Non-pigmented ciliary epithelial cell (primary cell): ENCODE measurements at places on chromosomes 2 and 18.

- no peak for DNase-seq
Observed at GRCh38 chr18:52342456-52342855, 2.5 kb downstream of the DCC start.

GRCh38 chr18:47767699-47768098, 162.8 kb downstream of the SMAD2 start:
- no peak for DNase-seq

DNA sequence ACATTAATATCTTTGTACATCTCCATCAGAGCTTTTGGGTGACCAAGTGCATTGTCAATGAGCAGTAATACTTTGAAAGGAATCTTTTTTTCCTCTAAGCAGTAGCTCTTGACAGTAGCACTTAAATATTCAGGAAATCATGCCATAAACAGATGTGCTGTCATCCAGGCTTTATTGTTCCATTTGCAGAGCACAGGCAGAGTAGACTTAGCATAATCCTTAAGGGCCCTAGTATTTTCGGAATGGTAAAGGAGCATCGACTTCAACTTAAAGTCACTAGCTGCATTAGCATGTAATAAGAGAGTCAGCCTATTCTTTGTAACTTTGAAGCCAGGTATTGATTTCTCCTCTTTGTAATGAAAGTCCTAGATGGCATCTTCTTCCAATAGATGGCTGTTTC, 121.8 kb upstream of the CWC22 start:
- DNase-seq = no peak

DNA sequence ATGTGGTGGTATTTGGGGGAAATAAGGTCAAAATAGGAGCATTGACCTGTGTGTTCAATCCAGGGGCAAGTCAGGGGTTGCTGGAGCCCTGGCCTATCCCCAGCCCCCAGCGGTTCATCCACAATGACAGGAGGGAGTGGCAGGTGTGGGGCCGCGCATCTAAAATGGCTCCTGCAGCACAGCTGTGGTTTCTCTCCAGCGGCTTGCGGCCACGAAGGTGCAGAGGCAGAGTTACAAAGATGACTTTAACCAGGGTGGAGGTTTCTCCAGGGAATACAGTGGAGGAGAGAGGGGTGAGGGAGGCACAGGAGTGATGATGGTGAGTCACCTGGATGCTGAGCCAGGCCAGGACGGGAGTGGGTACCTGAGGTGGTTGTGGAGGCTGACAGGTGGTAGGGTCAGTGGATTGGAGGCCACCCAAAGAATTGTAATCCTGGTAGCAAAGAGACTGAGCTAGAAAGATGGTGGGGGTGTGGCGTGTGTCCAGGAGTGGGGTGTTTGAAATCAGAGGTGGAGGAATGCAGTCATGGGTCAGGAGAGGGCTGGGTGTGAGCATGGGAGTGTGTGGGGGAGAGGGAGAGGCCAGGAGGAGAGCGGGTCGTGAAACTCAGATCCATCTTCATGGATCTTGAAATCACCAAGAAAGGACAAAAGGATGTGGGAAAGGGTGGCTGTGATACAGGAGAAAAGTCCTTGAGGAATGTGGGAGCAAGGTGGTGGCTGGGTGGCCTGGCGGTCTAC, 83.2 kb downstream of the CTIF start:
- no peak for DNase-seq

DNA sequence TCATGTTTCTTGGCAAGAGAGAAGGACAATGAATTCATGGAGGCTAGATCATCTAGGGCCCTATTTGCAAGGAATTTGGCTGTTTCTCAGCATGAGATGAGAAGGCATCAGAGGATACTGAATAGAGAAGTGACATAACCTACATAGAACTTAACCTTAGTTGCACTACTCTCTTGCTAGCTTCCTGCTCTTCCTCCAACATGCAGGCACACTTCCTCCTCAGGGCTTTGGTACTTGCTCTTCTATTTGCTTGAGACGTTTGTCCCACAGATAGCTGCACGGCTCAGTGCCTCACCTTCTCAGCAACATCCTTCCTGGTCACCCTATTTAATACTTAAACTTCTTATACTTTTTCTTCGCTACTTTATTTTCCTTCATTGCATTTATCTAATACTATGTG, 20.0 kb upstream of the LANCL1 start:
- no peak for DNase-seq

GRCh38 chr2:232321156-232321816, 57.3 kb upstream of the ALPP start:
- no peak for DNase-seq

GRCh38 chr2:231386446-231386845, 9.1 kb upstream of the B3GNT7 start:
- DNase-seq = peak; percentile 54

- no peak for DNase-seq
Observed at GRCh38 chr2:44283116-44283666, 7.9 kb downstream of the SLC3A1 start.

GRCh38 chr18:210075-210474, 51.7 kb downstream of the USP14 start:
- DNase-seq = no peak

DNA sequence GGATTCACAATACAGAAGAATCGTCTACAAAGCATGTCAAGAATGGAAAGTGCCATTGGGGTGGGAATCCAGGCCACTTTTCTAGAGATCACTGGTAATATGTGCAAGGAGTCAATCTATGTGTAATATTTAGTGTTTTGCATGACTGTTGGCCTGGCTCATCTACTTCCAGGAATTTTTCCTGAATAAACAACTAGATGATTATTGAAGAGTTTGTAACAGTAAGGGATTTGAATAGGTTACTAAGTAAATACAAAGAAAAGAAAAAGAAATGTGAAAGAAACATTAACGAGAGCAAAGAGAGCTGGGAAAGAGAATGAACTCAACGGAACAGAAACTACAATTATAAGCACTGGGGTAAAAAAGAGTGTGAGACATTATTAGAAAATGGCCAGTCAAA, 406.0 kb downstream of the TGIF1 start:
- no peak for DNase-seq

GRCh38 chr2:55519938-55520885, 694 bp downstream of the CFAP36 start:
- no peak for DNase-seq

GRCh38 chr2:14750433-14750832, 117.9 kb downstream of the LRATD1 start:
- DNase-seq = no peak

DNA sequence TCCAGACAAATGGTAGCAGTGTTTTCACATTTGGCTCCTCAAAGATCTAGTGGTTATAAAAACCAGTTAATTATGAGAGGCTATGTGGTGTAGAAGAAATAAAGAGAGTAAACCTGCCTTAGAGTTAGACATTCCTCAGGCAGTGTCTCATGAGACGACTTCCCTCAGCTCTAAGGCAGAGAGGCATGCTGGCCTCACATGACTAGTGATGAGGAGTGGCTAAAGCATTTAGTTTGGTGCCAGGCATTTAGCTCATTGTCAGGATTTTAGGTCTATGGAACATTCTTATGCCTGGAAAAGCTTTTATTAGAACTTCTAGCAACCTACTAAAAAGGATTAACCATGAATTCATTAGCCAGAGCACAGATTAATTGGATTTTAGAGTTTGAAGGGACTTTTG, 90.3 kb downstream of the RPRM start:
- DNase-seq = peak; percentile 35

DNA sequence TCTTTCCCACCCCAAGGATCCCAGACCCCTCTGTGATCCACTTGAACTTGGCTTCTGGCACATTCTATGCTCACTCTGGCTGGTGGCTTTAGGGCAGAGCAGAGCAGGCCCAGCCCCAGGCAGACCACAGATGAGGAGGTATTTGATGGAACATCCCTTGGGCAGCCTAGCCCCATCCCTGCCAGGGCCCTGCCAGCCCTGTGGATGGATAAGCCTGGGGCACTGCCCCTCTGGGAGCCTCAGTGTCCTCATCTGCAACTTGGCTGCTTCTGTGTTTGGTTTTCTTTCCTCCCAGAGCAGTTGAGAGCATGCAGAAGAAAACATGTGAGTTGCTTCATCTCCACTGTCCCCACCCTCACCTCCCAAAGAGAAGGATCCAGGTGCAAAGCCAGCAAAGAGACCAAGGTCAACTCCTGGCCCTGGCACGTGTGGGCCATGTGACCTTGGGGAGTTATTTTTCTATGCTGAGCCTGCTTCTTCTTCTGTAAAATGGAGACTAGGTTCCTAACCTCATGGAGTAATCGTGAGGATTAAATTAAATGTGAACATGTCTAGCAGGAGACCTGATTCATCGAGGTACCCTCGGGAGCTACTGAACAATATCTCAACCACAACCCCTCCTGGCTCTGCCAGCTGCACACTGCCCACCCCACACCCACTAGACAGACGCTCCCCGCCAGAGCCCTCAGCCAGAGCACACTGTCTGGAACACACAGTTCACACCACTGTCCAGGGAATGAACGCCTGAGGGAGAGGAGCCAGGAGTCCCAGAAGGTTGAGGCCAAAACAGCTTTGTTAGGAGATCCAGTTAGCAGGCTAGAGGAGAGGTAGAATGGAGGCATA, 14.6 kb upstream of the TNS1 start:
- no peak for DNase-seq

DNA sequence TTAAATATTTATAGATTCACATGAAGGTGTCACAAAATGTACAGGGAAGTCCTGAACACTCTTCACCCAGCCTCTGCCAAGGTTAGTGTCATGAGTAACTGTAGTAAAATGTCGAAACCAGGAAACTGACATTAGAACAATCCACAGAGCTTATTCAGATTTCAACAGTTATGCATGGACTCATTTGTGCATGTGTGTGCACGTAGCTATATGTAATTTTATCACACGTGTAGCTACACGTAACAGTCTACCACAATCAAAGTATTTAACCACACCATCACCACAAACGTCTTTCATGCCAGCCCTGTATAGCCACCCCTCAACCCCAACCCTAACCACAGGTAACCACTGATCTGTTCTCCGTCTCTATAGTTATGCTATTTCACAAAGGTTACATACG, 211.7 kb upstream of the REV1 start:
- DNase-seq = no peak

GRCh38 chr2:113705982-113706523, 50.4 kb downstream of the SLC35F5 start:
- no peak for DNase-seq

DNA sequence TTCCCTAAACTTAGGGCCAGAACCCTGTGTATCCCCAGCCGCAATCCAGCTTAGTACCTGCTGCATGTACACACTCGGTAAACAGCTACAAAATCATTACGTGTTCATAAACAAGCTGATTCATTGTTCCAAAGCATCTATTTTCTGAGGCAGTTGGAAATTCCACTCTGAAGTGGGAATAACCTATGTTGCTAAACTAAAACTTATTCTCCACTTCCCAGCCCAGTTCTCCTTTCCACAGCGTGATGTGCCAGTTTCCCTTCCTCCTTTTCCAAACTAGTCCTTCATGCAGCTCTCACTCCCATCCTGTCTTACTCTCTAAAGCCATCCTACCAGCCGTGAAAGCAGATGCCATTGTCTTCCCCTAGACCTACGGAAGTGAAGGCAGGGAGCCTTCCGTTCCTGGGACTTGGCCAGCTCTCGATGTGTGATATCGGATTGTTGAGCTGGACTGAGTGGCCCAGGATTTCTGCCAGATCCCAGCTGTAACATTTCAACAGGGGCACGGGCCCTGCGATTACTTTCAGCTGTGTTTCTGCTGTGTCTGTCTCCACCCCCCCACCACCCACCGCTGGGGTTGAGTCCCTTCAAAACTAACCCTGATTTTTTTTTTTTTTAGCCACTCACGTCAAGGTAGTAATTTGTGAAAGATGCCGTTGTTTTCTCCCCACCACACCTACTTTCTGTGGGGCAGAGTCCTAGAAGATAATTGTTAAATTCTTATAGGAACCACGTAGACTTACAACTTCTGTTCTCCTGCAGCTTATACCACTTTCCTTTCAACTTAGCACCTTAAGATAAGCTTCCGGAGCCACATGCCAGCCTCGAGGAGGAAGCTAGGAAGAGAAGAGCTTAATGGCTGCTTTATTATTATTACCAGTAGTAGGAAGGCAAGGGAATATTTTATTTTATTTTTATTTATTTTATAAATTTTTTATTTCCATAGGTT, 100.9 kb downstream of the CRIM1 start:
- no peak for DNase-seq

DNA sequence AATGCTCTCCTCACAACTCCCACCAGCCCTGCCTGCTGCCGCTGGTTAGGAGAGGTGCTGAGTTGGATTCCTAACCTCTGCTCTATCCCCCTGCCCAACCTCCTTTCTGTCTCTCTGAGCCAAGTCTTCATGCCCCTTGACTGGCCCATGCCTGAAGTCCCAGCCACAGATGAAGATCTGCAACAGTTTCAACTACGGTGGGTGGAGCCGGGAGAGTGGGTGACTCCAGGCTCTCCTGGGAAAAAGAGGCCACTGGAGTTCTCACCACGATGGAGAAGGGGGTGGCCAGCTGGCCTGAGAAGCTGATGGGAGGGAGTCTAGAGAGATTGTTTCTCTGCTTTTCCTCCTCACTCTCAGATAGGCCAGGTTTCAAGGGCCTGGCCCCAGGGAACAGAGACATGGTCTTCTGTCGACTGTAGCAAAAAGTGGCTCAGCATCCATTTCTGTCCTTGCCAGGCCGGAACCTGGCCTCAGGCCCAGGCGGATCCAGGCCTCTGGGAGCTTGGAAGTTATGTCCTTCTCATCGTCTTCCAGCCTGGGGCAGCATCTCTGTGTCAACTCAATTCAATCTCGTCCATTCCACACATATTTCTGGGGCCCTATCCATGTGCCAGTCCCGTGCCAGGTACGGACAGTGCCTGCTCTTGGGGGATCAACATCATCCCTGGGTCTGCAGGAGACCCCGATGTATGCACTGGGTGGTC, 75.3 kb downstream of the INHBB start:
- no peak for DNase-seq

GRCh38 chr2:196546151-196546919, 93.2 kb upstream of the CCDC150 start:
- DNase-seq = no peak

GRCh38 chr2:233209533-233210171, 41.8 kb upstream of the ATG16L1 start:
- no peak for DNase-seq

GRCh38 chr18:60656553-60656952, 284.0 kb upstream of the MC4R start:
- no peak for DNase-seq

DNA sequence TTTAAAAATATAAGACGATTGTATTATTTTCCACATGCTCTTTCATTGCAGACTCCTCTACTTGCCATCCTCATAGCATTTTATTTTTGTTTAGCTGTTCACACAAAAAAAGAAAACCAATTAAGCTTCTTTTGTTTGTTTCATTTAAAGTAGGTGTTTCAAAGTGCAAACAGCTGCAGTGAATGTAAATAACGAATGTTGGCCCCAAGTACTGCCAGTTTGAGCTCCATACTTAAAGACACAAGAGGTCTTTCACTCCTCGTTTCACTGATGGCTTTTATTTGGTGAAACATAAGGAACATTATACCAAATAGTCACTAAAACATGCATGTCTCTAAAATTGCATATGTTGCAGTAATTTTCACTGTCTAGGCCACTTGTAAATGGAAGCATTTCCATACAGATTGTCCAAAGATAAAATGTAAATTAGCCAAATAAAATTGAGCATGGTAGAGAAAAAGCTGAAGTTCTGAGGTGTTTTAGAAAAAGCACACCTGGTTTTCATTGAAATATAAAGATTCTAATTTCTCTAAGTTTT, 253.4 kb downstream of the TMX3 start:
- no peak for DNase-seq

GRCh38 chr2:64632835-64633819, 20.6 kb downstream of the SERTAD2 start:
- no peak for DNase-seq
